NCI-H1930 (cell line): ENCODE measurements at places on chromosomes 13 and 19.

- DNase-seq: no peak
Measured at GRCh38 chr19:10744801-10745293, 27.0 kb downstream of the DNM2 start.

GRCh38 chr13:64414381-64414780, 2815.8 kb downstream of the PCDH9 start:
- DNase-seq: no peak

DNA sequence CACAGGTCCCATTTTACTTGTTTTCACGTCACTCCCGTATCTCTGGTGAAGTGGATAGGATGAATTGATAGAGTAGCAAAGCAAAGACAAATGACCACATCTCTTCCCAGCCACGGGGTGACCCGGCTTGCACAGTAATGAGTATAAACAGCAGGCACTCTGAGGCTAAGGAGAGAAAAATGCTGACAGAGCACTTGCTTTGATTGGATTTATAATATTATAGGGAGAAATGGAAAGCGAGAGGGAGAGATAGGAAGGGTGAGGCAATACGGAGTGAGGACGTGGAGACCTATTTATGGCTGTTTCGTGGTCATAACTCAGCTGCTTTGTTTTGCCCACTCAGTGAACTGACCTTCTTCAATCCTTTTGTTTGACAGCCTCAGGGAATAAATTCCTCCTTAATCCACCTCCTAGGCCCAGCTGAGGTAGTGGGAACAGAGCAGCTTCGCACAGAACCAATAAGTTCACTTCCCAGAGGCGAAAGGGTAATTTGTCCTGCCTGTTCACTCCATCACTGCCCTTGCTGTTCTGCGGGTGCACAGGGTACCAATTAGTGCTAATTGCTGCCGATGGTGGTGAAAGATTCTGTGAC, 68.6 kb downstream of the ERCC5 start:
- no peak for DNase-seq

DNA sequence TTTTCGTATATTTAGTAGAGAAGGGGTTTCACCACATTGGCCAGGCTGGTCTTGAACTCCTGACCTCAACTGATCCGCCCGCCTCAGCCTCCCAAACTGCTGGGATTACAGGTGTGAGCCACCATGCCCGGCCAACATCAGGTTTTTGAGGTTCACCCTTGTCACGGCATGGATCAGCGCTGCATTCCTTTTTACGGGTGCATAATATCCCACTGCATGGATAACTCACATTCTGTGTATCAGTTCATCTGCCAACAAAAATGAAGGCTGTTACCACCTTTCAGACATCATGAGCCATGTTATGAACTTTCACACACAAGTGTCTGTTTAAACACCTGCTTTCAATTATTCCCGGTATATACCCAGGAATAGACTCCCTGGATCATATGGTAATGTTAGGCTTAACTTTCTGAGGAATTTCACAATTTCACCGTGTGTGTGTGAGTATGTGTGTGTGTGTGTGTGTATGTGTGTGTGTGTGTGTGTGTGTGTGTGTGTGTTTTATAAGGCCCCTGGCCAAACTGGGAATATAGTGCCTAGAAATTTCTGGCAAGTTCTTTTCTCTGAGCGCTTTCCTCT, 52.2 kb downstream of the AP1M1 start:
- DNase-seq: no peak

DNA sequence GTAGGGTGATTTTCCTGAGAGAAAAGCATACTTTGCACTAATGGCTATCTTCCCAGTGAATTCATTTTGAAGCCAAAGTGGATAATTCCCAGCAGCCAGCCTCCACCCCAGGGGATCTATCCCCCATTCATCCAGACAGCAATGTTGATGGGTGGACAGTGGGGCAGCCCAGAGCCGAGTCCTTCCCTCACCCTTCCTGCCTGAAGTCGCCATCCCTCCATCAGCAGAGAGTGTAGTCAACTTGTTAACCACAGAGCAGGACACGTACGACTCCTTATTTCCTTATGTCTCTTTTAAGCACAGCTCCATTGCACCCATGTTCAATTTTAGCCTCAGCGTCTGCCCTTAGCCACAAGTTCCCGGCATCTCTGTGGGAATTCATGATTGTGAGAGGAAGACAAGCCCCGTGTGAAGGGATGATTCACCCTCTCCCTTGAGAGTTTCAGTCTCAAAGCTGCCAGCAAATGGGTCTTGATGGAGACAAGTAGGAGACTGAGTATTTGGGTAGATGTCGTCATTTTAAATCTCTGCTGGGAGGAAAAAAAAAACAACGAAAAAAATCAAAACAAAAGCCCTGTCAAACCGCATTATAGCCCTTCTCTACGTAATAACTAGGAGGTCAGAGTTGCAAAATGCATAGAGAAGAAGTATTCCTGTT, 58.3 kb upstream of the MEDAG start:
- DNase-seq: no peak

DNA sequence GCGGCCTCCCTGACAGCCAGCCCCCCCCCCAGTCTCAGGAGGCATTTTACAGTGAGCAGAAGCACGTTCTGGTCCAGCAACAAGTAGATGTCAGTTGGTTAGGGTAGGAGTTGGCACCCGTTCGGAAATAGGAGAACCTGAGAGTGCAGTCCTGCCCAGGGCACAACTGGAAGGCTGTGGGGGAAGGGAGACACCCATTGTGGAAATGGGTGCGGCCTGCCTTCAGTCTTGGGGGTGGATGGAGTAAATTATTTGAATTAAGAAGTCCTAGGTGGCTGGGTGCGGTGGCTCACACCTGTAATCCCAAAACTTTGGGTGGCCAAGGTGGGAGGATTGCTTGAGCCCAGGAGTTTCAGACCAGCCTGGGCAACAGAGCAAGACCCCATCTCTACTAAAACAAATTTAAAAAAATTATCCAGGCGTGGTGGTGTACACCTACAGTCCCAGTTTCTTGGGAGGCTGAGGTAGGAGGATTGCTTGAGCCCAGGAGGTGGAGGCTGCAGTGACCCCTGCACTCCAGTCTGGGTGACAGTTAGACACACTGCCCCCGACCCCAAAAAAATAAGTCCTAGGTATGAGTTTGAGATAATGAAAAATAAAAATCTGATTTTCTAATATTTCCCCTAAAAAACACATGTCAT, 1.2 kb downstream of the CIRBP start:
- no peak for DNase-seq

DNA sequence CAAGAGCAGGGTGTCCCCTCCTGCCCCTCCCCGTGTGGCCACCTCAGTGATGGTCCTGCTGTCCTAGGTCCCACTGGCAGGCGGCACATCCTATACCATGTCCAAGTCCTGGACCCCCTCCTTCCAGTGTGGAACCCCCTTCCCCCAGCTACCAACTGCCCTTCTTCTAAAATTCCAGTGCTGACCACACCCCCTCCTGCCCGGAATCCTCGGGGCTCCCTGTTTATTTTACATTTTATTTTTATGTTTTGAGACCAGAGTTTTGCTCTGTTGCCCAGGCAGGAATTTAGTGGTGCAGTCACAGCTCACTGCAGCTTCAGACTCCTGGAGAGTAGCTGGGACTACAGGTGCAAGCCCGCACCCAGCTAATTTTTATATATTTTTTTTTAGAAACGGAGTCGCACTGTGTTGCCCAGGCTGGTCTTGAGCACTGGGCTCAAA, 945 bp upstream of the CPAMD8 start:
- DNase-seq: no peak

- no peak for DNase-seq
Measured at GRCh38 chr13:33264620-33264978, 21.0 kb downstream of the STARD13 start.

DNA sequence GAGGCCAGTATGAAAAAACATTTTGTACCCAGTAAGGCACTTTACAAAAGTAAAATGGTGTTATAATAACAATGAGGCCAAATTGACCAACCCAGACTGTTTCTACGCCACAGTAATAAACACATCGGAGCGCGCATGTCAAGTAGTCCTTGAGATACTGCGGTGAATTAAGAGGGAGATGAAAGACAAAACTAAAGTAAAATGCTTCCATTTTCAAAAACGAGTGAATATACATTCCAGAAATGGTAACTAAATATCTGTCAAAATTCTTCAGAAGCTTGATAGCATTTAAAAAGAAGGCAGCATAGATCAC, 19.0 kb downstream of the N4BP2L1 start:
- no peak for DNase-seq

DNA sequence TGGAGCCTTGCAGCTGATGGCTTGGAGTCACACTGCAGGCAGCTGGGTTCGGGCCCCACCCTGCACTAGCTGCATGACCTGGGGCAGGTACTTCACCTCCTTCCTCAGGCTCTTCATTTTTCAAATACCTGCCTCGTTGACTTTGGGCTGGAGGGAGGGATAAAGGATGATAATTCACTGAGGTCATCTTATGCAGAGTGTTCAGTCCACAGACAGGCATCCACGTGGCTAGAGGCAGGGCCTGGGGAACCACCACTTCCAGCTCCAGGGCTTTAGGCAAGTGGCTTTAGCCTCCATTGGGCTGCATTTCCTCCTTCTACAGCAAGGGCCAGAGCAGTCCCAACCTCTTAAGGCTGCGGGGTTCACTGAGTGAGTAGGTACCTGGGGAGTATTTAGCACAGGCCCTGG, 84.8 kb downstream of the SIPA1L3 start:
- DNase-seq: no peak

DNA sequence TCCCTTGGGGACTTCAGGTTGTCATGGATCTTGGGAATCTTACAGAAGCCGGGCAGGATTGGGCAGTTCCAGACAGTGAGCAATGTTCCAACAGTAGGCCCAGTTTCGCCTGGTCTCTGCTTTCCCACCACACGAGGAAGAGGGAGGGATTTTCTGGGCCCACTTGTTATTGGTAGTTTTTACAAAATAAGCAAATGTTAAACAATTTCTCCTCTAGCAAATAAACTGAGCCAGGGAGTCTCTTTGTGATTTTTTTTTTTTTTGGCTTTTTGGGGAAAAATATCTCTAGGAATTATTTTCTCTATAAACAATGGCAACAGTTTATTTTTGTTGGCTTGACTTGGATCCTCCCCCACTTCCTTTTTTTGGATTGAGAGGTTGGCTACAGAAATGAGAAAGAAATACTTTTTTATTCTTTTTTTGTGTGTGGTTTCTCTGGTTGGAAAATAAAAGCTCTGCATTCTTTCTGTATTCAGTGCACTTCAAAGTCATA, 89.3 kb downstream of the TM9SF2 start:
- DNase-seq: no peak

GRCh38 chr19:47448360-47448727, 23.3 kb downstream of the SLC8A2 start:
- DNase-seq: no peak

GRCh38 chr19:39795001-39795400, 16.3 kb downstream of the LEUTX start:
- DNase-seq: no peak

DNA sequence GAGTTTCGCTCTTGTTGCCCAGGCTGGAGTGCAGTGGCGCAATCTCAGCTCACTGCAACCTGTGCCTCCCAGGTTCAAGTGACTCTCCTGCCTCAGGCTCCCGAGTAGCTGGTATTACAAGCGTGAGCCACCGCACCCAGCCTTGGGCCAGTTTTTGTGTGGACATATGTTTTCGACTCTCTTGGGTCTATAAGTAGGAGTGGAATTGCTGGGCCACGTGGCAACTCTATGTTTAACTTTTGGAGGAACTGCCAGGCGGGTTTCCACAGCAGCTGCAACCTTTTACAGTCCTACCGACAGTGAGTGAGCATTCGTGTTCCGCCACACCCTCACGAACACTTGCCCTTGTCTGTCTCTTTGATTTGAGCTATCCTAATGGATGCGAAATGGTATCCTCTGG, 44.9 kb downstream of the BICRA start:
- no peak for DNase-seq

DNA sequence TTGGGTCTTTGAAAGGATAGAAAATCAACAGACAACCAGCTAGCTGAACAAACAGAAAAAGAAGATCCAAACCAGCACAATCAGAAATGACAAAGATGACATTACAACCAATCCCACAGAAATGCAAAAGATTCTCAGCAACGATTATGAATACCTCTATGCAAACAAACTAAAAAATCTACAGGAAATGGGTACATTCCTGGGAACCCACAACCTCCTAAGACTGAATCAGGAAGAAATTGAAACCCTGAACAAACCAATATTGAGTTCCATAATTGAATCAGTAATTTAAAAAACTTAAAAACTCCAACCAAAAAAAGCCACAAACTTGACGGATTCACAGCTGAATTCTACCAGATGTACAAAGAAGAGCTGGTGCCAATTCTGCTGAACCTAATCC, 20.9 kb upstream of the C1QTNF9B start:
- DNase-seq: no peak

- peak; percentile 56 for DNase-seq
Measured at GRCh38 chr19:10961073-10961860, 437 bp downstream of the SMARCA4 start.
